ENCODE measurements at places on chromosomes 7 and 10.

DNA sequence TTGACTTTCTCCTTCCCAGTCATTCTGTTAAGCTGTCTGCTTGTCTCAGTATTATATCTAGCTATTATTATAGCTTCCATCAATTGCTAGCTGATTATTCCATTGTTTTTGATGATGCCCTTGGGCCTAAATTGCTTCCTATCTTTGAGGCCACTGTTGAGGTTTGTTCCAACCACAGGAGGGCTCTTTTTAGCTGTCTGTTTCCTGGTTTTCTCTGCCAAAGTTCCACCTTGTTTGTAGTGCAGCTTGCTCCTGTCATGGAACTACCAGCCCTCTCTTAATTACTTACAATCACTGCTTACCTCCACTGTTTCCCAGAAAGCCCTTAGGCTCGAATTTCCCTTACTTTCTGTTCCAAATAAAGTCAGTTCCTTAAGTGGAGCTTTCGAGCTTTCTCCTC is 118.7 kb upstream of the SEC61G start:
- no peak for DNase-seq

DNA sequence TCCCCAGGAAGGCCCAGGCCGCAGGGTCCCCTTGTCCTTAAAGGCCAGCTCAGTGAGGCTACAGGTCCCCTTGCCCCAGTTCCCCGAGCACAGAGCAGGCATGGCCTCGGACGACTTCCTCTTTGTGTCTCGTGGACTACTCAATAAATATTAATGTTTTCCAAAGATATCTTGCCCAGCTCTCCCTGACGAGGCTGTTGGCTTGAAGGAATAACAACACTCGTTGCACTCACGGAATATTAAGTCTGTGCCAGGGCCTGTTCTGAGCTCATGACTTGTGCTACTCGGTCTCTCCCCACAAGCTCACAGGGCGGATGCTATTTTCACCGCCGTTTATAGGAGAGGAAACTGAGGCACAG is 68.2 kb downstream of the CUX1 start:
- no peak for DNase-seq

DNA sequence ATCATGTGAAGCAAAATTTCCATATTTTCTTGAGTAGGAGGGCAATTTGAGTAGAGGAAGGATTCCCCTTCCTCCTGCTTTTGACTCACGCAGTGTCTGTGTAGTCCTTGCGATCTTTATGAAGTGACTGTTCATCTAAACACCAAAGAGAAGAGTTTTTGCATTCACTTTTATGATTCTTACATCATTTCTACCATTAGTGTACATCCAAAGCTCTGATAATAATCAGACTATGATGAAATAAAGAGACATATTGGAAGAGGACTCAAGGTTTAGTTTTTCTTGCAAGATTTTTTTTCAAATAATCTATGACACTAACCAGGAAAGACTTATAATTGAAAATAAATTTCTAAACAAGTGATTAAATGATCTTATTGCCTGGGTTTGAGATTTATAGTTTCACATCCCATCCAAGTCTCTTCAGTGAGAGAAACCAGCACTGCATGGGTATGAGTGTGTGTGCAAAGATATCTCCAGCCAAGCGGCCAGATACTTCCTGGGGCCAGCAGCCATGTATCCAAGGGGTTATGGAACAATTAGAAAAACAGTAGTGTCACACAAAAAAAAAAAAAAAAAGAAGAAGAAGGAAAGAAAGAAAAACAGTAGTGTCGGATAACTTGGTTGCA is 2.0 kb upstream of the ACTA2 start:
- DNase-seq = no peak

DNA sequence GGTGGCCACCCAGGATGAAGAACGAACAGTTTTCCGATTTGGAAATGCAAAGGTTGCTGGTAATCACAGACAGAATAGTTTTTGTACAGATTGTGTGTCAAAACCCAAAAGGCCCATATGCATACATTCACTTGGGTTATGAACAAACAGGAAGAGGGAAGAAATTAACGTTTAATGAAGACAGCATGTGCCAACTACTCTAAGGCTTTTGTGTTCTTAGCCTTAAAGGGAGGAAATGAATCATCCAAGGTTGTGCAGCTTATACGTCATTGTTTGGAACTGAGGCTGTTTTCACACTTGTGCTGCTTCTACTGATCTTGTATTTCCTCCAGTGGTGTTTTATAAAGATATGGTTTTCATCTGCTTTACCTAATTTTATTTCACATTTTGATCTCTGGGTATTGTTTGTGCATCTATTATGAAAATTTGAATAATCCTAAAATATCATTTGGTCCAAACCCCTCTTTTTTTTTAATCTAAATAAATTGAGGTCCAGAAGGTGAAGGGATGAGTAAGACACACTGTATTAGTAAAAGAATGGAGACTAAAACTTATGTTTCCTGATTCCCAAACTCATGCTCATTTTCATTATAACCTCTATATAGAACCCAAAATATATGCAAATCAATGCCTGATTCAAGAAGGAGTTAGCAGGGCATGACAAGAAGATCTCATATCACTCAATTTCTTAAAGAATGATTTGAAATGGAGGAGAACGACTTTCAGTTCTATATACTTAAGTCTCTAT is 373.1 kb downstream of the THSD7A start:
- no peak for DNase-seq

- DNase-seq = no peak
These were observed 1024.9 kb downstream of the REEP3 start for GRCh38 chr10:64546073-64546472.

- DNase-seq = no peak
These were observed 46.3 kb upstream of the PIK3CG start for GRCh38 chr7:106818736-106819135.

GRCh38 chr10:113754125-113754524 is 2.6 kb downstream of the PLEKHS1 start:
- DNase-seq = no peak

DNA sequence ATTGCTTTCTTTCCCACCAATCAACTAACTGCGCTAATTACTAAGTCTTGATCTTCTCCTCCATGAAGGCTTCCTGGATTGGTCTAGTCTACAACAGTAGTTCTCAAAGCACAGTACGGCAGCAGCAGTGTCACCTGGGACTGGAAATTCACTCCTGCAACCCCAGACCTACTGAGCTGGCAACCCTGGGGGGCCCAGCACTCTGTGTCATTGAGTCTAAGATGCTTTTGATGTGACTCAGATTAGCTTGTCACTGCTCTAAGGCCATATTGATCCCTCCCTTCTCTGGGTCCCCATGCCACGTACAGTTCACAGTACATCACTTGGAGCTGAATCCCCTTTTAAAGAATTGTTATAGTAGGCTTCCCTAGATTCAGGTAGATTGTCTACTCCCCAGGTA is 65.7 kb upstream of the KMT2C start:
- DNase-seq = no peak

DNA sequence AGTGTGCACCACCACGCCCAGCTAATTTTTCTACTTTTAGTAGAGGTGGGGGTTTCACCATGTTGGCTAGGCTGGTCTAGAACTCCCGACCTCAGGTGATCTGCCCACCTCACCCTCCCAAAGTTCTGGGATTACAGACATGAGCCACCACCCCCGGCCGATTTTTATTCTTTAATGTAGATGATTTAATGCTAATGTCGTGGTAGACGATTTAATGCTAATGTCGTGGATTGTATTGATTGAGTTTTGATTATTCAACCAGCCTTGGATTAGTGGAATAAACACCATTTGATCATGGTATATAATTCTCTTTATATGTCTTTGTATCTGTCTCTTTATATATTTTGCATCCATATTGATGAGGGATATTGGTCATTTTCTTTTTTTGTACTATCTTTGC is 52.6 kb downstream of the OGDH start:
- DNase-seq = no peak

- DNase-seq = no peak
These were observed 220.0 kb downstream of the LRMDA start for GRCh38 chr10:75651417-75651816.

DNA sequence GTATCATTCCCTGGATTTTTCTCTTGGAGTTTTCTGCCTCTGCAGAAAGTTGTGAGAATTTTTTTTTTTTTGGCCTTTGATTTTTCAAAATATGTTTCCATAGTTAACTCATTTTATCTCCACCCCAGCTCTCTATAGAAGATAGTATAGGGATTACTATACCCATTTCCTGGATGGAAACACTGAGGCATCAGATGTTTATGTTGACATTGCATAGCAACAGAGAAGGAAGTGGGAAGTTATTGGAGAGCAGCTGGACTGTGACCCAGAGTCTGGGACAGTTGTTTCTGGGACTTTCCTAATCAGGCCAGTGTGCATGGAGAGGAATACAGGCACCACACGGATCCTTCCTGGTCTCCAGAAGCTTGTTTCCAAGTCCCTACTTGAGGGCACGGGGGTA is 158.0 kb downstream of the CDH23 start:
- DNase-seq = no peak

GRCh38 chr7:131581241-131582051 is 25.0 kb upstream of the PODXL start:
- DNase-seq = no peak

DNA sequence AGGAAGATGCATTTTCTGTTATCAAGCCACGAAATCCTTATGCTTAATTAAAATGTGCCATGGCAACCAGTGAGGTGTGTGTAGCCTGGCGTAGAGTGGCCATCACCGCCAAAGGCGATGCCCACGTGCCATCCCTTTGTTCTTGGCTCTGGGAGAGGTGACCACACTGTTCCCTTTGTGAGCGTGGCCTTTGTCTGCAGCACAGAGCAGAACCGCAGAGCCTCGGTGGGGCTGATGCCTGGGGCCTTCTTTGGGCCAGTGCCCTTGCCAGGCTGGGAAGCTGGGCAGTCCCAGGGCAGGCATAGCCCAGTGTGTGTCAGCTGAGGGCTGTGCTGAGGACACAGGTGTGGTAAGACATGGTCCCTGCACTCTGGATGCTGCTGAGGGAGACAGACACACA is 48.3 kb downstream of the BUB3 start:
- no peak for DNase-seq

DNA sequence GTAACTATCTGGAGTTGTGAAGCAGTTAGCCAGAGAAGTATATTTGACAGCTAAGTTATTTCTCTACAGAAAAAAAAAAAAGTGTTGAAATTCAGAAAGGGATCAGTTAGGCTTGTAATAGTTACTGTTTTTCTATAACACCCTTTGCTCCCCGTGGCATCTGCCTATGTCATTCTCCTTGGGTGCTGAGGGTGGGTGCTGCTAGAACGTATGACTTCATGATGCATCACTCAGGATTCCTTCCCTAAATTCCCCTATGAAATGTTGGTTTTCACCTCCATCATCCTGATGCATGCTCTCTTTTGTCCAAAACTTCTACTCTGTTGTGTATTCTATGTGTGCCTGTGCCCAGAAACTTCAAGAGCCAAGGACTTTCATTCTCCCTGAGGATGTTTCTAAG is 536.4 kb downstream of the GRM8 start:
- no peak for DNase-seq

DNA sequence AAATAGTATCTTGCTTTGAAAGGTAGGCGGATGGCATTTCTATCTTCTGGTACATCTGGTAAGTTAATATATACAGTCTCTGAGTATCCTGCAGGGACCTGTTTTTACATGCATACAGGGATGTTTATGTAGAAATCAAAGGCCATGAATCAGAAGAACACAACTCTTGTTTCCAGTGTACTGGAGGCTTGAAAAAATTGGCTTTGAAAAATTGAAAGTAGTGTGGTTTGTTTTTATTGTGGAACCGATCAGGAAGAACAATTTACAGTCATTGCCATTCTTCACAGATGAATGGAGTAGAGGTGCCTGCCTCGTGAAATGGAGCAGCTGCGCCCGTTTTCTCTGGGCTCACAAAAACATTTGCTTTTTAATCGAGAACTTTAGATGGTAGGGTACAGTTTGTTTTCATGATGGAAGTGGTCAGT is 54.0 kb upstream of the RPA3 start:
- DNase-seq = no peak

DNA sequence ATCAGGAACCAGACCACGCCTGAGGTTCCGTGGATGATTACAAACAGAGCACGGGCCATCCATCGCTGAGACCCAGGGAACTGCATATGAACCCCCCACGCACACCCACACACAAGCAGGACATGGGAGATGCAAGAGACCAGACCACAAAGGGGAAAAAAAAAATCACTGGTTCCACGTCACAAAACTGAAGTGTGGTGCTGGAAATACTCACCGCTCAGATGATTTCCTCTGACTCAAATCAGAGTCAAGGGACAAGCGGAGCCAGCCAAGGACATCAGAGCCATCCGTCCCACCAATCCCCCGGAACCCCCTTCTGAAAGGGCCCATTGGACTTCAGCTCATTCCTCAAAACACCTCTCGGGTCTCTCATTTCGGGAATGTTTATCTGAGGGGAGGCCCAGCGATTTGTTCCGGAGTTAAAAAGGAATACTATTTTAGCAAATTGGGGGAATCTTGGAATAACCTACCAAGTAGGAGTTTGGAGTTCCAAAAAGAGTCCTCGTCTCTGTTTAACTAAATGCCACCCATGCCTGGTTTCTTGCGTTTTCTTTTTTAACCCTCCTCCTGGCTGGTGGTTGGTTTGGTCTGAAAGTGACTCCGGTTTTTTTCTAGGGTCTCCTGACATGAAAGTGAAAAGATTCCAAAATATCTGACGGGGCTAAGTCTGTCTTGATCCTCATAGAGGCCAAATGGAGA is 15.0 kb downstream of the SNX8 start:
- DNase-seq = no peak

DNA sequence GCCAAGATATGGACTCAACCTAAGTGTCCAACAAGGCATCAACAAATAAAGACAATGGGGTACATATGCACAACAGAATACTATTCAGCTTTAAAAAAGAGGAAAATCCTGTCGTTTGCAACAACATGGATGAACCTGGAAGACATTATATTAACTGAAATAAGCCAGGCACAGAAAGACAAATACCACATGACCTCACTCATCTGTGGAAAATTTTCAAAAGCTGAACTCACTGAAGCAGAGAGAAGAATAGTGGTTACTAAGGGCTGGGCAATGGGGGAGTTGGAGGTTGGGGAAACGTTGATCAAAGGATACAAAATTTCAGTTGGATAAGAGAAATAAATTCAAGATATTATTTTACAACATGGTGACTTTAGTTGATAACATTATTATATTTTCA is 221.4 kb upstream of the PITRM1 start:
- no peak for DNase-seq
